ENCODE measurements at places on chromosomes 1 and 21.
A peak's percentile ranks its signal among the peaks of the same experiment; 100 is the strongest.

- DNase-seq, result no peak
These were observed 43.1 kb upstream of the S1PR1 start for GRCh38 chr1:101193733-101194169.

DNA sequence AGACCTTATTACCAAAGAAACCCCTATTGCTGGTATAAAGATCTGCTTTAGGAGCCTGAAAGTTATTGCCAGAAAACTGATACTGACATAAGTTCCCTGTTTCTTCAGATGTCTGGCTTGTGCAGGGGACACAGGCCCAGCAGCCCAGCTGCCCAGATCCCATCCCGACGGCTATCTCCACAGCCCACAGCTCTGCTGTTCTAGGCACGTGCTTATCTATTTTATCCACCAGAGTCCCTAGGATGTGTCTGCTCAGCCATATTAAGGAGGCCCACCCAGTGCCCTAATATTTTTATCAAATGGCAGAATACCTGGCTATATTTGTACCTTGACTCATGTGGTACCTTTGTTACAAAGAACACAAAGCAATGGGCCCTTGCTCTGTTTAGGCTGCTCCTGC, 58.9 kb downstream of the DDX20 start:
- DNase-seq, result no peak

GRCh38 chr1:224433041-224433691, 1.4 kb downstream of the WDR26 start:
- DNase-seq, result no peak

GRCh38 chr1:116878804-116879477, 30.8 kb upstream of the PTGFRN start:
- DNase-seq, result peak; percentile 18

GRCh38 chr21:29168891-29169315, 38.5 kb downstream of the MAP3K7CL start:
- DNase-seq, result peak; percentile 75

- no peak for DNase-seq
These were observed 445.5 kb downstream of the MATN1 start for GRCh38 chr1:30277911-30278310.

GRCh38 chr1:32727876-32728275, 25.3 kb upstream of the SYNC start:
- DNase-seq, result no peak

- no peak for DNase-seq
These were observed 18.7 kb downstream of the UBE2Q1 start for GRCh38 chr1:154539486-154540483.

DNA sequence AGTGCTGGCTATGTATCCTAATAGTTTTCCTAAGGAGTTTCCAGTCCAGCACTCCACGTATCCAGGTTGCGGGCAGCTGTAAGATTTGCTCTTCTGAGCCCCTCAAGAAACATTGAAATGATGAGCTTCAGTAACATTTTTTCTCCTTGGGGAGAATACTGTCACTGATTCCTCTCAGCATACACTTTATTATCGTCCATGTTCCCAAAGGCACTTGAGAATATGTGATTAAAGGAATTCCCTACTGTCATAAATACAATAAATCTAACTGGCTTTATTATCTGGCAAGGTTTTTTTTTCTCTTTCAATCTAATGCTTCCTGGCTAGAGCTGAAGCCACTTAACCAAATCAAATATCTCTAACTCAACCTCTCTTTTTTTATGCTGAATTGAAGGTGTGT, 359.2 kb upstream of the PKN2 start:
- DNase-seq, result no peak

GRCh38 chr1:220011620-220012019, 34.7 kb downstream of the EPRS1 start:
- no peak for DNase-seq

GRCh38 chr1:30378991-30379581, 344.3 kb downstream of the MATN1 start:
- no peak for DNase-seq

- DNase-seq, result no peak
These were observed 36.4 kb downstream of the EPHA2 start for GRCh38 chr1:16119504-16119903.

DNA sequence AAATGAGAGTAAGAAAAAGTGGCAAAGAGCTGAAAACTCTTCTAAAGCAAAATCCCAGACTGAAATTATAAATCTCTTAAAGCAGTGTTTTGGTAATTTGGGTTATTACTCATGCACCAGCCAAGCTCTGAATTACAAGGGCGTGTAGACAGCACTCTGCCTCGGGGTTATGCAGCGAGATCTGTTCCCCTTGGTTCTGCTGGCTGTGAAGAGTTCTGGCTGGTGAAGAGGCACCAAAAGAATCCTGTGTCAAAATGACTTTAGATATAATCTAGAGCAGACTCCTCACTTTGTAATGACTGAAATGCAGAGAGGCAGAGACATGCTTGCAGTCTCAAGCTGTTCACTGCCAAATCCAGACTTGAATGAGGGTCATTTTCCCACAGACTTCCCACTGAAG, 461.8 kb upstream of the CXADR start:
- DNase-seq, result no peak

GRCh38 chr1:182281541-182281940, 110.0 kb downstream of the GLUL start:
- DNase-seq, result no peak

DNA sequence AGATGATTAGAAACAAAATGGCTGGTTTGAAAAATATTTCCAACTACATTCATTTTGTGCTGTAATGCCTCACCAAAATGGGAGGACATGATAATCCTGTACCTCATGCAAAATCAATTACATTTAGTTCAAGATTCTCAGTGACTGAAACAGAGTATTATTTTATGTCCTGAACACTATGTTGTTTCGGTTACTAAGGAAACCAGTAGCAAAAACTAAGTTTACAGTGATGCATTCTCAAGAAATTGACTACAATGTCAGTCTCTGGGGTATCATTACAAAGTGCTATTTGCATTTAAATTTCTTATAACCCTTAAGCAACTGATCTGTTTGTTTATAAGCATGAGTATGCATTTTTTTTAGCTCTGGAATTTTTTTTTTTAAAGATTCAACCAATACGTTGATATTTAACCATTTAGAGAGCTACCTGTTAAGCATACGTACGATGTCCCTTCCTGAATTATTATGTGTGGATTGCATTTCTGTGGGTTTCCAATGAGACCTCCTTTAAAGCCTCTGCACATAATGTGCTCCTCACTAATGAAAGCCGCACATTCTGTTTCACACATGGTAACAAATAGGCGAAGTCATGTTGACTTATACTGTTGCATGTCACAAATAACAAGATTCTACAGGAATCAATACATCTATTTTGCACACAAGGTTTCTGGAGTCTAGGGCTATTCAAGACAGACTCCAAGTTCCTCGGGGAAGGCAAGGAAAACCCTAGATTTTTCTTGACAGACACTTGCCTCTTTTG, 1035.7 kb downstream of the ADGRL2 start:
- no peak for DNase-seq
